Stimulated activated CD4-positive, alpha-beta T cell treated with anti-CD3 and anti-CD28 coated beads, Interleukin-2, amount 100 ng/mL, for 4 hours (primary cell): ENCODE measurements at places on chromosomes 5 and 9.

DNA sequence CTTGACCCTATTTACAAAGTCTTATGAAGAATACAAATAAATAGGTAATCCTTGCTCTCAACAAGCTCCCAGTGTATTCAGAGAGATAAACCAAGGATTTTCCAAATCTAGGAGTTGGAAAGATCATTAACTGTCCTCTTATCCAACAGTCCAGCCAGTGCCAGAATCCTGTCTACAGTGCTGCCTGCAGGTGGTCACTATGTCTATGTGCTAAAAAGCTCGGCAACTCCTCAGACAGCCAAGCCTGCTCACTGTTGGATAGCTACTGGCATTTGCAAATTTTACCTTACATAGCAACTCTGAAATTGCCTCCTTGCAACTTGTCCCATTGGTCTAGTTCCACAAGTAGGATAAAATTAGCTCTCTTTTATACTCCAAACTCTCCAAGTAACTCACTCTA is 187.4 kb downstream of the DCP2 start:
- no peak for DNase-seq

- no peak for DNase-seq
Measured at GRCh38 chr9:116073826-116074225, 79.8 kb upstream of the PAPPA start.

- no peak for DNase-seq
Measured at GRCh38 chr5:10576121-10576789, 12.4 kb downstream of the ANKRD33B start.

DNA sequence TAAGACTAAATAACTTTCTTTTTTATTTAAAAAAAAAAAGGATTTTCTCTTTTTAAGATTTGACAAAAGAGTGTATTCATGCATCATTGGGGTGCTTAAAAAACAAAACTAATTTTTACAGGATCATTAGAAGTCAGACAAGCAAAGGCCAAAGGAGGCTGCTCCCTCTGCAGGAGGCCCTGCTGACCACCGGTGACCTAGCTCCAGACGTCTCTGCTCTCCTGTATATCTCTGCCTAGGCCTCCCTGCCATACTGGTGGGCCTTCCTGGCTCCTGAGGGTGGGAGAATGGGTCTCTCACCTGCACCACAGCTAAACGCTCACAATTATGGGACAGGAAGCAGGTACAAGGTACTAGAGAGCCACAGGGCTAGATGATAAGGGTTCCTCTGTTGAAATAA is 36.6 kb downstream of the CSF2 start:
- no peak for DNase-seq

GRCh38 chr5:132353486-132353995 is 16.0 kb upstream of the SLC22A5 start:
- no peak for DNase-seq

- no peak for DNase-seq
Measured at GRCh38 chr5:90294604-90295003, 115.0 kb downstream of the CETN3 start.

GRCh38 chr5:157331807-157332206 is 65.9 kb downstream of the CYFIP2 start:
- peak; percentile 9 for DNase-seq

GRCh38 chr5:146032911-146033310 is 72.5 kb downstream of the PLAC8L1 start:
- DNase-seq, result no peak

DNA sequence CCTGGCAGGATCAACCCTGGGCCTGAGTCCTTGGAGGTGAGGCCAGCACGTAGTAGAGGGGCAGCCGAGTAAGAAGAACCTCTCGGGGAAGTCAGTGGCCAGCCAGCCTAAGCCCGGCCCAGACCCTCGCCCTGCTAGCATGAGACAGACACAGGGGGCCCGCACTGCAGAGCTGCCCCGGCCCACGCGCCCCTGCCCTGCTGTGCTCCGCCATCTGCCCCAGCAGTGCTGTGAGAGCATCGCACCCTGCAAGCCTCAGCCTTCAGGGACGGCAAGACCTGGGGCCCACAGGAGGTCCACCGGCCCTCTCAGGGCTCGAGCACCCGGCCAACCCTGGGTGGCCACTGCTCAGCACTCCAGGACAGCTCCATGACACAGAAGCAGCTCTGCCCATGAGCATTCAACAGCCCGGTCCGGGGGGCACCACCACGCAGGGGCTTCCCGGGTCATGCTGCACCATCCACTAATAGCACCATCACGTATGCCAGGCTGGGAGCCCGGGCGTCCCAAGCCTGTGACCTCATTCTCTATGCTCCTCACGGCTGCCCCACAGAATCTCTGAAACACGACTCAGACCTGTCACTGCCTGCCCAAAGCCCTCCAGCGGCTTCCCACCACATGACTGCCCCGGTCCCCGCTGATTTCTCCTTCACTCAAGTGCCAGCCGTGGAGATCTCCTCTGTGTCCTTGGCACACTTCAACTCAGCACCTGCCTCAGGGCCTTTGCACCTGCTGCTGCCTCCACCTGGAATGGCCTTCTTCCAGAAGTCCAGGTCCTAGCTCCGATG is 38.1 kb downstream of the ADAMTS2 start:
- DNase-seq, result no peak

DNA sequence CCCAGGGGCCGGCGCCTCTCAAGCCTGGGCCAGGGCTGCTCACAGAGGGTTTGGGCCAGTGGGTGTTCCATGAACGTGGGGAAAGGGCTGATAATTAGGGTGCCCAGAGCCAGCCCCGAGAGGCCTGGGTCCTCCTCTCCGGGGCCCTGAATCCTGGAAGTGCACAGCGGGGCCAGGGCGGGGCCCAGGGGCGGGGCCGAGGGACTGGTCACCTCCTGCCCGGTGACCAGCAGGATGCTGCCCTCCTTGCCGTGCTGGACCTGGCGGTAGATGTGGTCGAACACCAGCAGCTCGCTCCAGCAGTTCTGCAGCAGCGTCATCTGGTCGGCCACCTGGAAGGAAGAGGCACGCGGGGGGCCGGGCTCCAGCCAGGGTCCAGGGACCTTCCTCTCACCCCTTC is 14.4 kb downstream of the NR5A1 start:
- DNase-seq, result no peak

GRCh38 chr9:122370869-122371755 is at the start of gene PTGS1:
TSS of gene PTGS1 (plus strand) at chr9:122371024. CDS start at chr9:122371085, 61 bp downstream.
- DNase-seq, result no peak

DNA sequence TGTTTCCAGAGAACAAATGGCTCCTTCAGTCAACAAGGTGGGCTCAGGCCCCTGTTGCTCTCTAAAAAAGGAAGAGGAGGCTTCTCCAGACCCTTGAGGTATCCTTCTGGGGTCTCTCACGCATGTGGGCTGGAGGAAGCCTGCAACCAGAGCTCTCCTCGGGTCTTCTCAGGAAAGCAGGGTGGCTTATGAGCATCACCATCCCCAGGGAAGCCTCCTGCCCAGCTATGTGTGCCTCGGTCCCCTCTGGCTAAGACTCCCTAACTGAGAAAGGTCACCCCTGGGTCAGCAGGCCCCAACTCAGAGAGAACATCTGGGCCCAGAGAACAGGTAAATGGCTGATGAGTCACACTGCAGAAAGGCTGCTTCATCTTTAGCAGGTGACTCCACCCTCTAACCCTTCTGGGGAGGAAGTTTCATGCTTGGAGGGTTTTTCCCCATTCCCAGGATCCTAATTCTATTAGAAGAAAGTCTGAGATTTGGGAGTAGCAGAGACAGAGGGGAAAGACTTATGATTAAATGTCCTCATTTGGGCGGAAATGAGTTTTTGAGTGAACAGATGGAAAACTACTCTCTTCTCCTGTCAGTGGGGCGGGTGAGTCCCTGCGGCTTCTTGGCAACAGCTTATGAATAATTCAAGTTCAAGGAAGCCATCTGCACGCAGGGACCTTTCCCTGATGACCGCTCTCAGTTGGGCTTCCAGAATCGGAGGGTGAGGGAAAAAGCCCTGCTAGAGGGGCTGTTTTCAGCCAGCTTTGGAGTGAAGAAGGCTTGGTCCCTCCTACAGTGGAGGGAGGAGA is 41.9 kb downstream of the TGFBI start:
- no peak for DNase-seq

GRCh38 chr5:79396265-79396664 is 117.7 kb downstream of the HOMER1 start:
- DNase-seq, result no peak

- DNase-seq, result no peak
Measured at GRCh38 chr5:178334861-178335260, 102.3 kb upstream of the PHYKPL start.

DNA sequence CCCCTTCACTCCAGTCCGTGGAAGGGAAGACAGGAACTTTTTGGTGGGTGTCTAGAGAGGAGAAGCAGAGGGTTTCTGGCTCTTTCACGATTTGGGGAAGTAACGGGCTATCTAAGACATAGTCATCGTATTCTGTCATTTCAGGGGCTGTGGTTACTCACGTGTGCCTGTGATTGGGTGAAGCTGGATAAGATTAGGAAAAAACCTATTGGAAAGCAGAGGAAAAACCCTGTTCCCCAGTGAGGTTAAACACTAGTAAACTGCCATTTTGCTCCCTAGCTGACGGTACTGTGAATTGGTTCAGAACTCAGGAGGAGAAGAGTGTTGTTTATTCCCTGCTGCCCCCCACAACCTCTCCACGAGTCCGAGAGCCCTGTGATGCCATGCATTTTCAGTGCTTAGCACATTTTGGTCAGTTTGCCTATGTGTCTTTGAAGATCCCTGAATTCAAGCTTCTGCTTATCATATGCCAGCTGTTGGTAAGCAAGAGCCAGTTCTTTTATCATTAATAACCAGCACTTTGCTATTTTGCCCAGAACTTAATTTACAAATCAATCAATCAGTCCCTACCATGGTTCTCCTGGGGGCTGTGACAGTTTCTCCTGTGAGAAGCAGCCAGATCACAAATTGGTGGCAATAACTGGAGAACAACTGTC is 45.1 kb upstream of the ROR2 start:
- DNase-seq, result no peak

- DNase-seq, result no peak
Measured at GRCh38 chr9:100191264-100191663, 92.2 kb downstream of the INVS start.

DNA sequence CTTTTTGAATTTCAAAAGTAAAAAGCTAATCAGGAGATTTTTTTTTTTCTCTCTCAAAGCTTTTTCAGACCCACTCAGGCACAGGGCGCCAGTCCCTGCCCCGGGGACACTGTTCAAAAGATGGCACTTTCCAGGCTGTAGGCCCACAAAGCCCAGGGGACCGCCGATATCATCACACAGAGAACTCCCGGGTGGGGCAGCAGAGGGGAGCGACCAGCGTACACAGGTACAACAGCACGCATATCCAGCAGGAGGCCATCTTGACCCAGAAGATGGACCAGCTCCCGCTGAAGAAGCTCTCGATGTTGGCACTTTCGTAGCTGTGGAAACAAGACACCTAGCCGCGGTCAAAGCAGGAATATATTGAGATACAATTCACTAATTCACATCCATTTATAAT is 108.3 kb downstream of the THBS4 start:
- no peak for DNase-seq

DNA sequence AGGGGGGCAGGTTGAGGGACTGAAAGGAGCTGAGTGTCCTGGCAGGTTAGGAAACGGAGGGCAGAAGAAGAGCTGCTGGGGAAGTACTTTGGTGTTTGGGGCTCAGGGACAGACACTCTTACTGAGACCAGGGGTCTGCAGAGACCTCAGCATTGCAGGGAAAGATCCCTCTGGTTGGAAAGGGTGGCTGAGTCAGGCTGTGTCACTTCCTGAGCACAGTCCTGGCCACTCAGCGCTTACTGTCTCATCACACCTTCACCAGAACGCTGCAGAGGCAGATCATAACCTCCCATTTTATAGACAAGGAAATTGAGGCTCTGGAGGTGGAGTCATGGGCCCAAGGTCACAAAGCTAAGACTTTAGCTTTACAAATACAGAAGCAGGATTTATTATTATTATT is 54.3 kb downstream of the LMX1B start:
- DNase-seq, result no peak

DNA sequence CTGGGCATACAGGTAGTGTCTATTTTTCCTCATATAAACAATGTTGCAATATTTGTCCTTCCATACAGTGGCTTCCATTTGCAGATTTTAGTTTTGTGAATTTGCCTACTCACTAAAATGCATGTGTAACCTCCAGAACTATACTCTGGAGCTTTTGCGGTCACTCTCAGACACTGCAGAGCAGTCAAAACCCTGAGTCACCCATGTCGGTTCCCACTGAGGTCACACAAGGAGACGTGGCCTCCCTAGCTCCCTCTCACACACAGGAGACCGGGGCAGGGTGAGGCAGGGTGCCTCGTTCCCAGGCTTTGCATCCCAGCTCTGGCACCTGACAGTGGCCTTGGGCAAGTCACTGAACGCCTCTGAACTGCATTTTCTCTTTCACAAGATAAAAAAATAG is 55.5 kb upstream of the ZNF354A start:
- no peak for DNase-seq
